ENCODE measurements at places on chromosomes 1 and 21.

GRCh38 chr1:236099355-236099974 lies 34.6 kb upstream of the NID1 start:
- DNase-seq = no peak

DNA sequence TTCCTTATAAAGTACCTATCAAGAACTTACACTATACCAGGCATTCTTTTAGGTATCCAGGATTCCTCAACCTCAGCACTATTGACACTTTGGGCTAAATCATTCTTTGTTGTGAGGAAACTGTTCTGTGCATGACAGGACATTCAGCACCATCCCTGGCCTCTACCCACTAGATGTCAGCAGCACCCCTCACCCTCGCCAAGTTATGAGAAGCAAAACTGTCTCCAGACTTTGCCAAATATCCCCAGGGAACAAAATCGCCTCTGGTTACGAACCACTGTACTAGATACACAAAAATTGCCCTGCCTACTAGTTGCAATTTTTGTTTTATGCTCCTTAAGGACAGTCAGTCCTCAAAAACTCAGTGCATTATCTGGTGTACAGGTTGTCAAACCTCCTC lies 35.7 kb downstream of the PALMD start:
- DNase-seq = no peak

GRCh38 chr1:204110894-204111633 lies 38.1 kb downstream of the SOX13 start:
- no peak for DNase-seq

DNA sequence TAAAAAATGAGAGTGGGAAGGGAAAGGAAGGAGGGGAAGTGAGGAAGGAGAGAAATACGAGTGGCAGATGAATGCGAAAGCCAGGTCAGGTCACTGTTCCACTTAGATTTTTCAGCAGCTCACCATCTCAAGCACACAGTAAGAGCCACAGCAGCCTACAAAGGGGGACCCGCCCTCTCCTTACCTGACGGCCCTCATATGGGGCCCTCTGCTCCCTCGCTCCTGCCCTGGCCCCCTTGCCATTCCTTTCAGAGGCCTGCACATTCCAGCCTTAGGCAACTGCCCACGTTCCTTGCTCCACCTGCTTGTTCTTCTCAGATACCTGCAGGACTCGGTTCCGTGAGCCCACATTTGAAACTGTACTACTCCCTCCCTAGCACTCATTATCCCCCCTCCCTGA lies 22.0 kb downstream of the VPS26C start:
- no peak for DNase-seq

GRCh38 chr1:223553957-223554356 lies 111.5 kb downstream of the CAPN8 start:
- DNase-seq = no peak

- DNase-seq = no peak
Observed at GRCh38 chr1:205950280-205950679, 7.0 kb upstream of the SLC26A9 start.

- peak; percentile 67 for DNase-seq
Observed at GRCh38 chr1:12148160-12148957, 18.4 kb upstream of the TNFRSF1B start.

- DNase-seq = no peak
Observed at GRCh38 chr21:31503939-31504338, 155.6 kb upstream of the SOD1 start.

DNA sequence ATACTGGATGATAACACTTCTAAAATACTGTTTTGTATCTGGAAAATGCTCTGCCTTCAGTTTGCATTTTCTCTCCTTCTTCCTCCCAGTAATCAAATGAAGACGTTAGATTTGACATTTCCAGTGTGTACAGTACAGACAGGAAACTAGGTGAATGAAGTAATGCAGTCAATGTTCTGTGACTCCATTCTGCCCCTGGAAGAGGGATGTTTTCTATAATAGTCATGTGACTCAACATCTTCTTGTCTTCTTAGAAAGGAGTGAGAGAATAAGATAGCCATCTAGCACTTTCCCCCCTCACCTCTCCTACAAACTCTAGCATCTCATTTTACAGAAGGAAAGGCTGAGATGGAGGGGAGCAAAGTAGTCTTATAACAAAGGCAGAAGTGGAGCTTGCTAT lies 77.6 kb downstream of the DDR2 start:
- DNase-seq = no peak

DNA sequence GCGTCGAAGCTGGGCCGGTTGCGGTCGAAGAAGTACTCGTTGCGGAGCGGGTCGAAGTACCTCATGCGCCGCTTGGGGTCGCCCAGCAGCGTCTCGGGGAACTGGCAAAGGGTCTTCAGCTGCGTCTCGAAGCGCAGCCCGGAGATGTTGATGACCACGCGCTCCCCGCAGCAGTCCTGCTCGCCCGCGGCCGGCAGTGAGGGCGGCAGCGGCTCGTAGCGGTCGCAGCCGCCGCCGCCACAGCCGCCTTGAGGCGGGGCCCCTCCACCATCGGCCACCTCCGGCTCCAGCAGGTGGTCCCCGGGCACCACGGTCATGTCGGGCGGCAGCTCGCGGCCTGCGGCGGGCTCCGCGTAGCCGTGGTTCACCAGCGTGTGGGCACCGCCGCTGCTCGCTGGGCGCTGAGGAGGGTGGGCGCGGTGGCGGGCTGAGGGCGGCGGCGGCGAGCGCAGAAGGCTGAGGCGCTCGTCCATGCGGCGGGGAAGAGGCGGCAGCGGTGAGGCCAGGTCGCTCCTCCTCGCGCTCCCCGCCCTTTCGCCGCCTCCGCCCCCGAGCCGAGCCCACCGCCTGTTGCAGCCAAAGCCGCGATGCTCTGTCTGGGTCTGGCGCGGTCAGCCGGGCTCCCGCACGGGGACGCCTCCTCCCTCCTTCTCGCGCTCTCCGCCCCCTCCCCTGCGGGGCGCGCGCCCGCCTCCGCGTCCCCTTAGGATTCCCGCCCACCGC lies at the start of gene KCNA3:
KCNA3 (minus strand) TSS at position 604 of the 723 bp plus-strand sequence; CDS start at position 473, 131 bp downstream.
- DNase-seq = no peak

- DNase-seq = no peak
Observed at GRCh38 chr1:103283371-103283770, 175.0 kb upstream of the COL11A1 start.

DNA sequence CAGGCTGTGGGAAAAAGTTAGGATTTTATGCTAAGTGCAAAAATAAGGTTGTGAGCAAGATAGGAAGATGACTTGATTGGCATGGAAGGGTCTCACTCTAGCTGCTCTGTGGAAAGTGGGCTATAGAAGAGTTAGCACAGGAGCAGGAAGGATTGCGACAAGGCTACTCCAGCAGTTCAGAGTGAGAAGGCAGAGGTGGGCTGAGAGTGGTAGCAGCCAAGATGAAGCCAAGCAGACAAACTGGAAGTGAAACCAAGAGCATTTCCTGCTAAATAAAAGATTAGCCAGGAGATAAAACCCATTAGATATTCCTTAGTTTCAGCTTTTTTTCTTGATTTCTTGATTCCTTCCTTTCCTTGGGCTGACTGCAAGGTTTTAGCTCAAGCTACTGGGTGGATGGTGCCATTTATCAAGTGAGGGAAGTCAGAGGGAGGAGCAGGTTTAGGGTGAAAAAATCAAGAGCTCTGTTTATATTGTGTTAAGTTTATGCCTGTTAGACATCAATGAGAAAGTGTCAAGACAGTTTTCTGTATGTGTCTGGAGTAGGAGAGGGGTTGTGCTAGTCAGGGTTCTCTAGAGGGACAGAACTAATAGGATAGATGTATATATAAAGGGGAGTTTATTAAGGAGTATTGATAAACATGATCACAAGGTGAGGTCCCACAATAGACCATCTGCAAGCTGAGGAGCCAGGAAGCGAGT lies 33.1 kb upstream of the ZNF644 start:
- no peak for DNase-seq

DNA sequence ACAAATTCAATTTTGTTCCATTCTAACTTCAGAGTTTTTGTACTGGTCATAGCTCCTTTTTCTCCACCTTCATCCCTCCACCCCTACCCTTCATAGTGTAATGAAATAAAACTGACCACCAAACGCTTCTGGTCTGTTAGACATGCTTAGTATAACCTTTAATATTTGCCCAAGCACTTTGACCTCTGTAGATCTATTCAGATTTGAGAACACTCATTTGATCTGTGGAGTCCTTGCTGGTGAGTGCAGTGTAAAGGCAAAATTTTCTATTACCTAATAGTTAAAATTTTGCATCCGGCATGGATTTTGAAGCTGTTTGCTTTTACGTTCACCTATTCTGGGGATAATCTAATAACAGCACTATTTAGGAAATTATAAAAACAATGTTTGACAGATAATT lies 41.2 kb downstream of the TMEM200B start:
- DNase-seq = no peak

GRCh38 chr1:175783126-175783722 lies 39.8 kb upstream of the TNR start:
- no peak for DNase-seq

DNA sequence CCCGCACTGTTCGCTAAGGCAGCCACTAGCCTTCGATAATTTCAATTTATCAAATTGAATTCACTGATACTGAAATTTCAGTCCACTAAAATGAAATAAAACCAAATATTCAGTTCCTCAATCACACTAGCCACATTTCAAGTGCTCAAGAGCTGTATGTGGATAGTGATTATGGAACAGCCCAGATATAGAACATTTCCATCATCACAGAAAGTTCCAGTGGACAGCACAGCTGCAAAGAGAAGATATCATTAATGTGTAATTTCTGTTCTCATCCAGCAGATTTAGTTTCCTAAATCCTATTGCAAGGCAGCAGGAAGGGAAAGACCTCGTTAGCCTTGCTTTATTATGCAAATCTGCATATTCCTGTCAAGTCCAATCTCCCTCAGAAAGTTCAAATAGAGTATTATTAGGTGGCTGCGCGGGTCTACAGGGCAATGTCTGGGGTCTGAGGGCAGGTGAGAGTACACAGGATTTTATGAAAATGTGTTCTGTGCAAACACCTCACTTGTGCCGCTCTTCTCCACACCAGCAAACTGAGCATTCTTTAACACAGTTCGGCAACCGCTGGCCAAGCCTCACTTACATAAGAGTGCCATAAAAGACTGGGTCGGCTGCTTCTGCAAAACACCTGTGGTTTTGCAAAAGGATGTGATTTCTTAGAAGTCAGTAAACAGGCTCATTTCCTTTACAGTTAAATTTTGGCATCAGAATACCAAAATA lies 22.4 kb downstream of the CAPZB start:
- peak; percentile 63 for DNase-seq

DNA sequence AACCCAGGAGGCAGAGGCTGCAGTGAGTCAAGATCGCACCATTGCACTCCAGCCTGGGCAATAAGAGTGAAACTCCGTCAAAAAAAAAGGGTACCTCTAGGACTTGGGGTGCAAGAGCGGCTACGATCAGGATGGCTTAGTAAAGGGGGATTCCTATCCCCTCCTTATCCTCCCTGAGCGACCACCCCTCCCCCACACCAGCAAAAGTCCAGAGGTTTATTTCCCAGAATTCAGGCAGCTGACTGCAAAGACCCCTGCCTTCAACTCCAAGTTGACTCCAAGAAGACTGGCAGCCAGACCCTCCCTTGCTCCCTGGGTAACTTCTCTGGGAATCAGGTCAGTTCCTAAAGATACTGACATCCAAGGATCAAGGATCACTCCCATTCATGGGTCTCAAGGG lies 12.4 kb upstream of the PRDM16 start:
- no peak for DNase-seq

DNA sequence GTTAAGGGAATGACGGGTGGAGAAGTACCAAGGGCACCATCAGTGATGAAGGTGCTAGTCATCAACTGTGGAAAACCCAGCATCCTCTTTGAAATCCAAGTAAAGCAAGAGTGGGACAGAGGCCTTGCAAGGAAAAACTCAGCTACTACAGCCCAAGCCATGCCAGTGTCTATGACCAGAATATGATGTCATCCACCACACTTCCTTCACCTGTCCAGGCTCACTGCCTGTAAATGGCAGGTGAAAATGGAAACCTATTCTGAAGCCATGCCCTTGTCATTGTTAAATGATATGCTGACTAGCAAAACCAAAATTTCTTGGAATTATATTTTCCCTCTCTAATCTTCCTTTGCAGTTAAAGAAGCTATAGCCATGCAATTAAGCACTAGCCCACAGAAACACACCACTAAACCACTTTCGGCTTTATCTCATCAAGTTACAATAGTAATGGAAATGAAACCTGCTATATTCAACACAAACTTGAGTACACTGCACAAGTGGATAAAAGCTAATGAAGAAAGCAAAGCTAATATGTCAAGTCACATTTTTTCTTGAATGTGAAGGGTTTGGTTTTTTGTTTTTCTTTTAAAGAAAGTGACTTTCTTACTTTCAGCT lies 96.3 kb upstream of the RALGPS2 start:
- no peak for DNase-seq

DNA sequence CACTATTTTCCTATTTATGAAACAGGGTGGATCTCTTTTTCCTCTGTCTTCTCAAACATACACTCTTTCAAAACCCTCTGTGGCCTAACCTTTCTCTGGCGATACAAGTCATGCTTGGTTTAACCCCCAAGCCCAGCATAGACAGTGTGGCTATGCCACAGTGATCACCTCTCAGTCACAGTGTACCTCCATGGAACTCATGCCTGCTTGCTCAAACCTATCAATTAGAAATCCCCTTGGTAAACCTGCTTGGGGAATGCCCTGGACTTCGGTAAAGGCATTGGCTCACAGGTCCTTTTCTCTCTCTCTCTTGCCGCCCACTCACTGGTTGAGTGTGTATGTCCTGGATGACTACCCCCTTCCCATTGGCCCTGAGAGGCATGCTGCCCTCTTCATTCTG lies 147.5 kb downstream of the CYYR1 start:
- no peak for DNase-seq

- DNase-seq = no peak
Observed at GRCh38 chr1:3378411-3379208, 75.9 kb upstream of the ARHGEF16 start.

- no peak for DNase-seq
Observed at GRCh38 chr1:84370831-84371394, 27.4 kb upstream of the DNASE2B start.

- no peak for DNase-seq
Observed at GRCh38 chr1:101293461-101294051, 56.7 kb downstream of the S1PR1 start.
